ENCODE measurements at places on chromosomes 1 and 21.

DNA sequence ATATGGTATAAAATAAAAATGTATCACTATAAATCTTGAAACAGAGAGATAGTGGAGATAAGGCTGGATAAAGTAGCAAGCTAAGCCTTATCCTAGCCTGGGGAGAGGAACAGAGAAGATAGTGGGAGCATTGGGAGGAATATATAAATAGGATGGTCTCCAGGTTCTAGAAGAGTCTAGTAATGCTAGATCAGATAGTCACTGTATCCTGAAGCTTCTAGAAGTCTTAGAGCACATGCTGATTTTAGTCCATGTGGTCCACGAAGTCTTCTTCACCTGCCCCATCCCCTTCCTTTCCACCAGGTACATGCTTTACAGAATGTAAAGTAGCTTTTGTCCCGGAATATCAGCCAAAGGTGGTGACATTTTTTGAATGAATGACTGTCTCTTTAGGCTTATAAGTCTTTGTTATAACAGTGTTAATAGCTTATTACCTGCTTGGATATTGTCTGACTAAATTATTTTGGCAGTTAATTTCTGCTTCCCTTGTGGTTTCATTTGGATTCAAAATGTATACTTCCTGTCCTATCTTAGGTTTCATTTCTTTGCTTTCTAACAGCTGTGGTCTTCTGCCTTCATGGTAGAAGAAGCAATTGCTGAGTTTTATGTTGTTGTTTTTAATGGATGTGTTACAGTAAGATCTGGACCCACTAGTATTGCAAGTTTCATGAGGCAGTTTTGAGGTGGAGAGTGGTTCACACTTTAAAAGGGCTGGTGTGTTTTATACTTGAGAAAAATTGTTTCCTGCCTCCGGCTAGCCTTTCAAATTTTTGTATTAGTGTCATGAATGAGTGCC lies 5.9 kb downstream of the SMG7 start:
- no peak for DNase-seq

- DNase-seq = no peak
These were observed 52.8 kb upstream of the GOLT1A start for GRCh38 chr1:204266504-204267034.

GRCh38 chr1:33429856-33430691 lies 821 bp downstream of the PHC2 start:
- DNase-seq = no peak

DNA sequence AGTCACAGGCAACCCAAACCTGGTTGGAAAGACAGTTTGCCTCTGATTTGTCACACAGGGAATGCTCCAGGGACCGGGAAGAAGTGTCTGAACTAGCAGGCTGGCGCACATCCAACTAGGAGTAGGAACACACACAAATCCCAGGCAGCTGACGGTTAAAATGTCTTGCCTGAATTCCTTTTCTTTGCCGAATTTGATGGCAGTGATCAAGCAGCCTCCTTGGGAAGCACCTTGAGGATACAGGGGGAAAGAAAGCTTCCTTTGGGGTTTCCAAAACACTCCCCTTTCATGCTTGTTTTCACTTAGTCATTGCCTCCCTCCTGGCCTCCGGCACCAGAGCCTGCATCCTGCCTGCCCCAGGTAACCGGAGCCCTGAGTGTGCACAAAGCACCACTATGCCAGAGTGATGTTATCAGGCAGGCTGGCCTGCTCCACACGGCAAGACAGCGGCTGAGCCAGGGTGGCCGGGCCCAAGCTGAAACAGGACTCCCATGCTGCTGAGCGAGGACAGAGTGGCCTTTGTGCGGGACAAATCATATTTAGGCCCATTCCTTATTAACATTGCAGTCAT lies 193.8 kb downstream of the LMX1A start:
- no peak for DNase-seq

GRCh38 chr21:42291003-42291750 lies 24.0 kb downstream of the TFF3 start:
- DNase-seq = no peak

GRCh38 chr1:178871551-178872320 lies 859 bp upstream of the ANGPTL1 start:
- no peak for DNase-seq

GRCh38 chr1:26354972-26355371 lies 1.0 kb upstream of the CRYBG2 start:
- DNase-seq = no peak

DNA sequence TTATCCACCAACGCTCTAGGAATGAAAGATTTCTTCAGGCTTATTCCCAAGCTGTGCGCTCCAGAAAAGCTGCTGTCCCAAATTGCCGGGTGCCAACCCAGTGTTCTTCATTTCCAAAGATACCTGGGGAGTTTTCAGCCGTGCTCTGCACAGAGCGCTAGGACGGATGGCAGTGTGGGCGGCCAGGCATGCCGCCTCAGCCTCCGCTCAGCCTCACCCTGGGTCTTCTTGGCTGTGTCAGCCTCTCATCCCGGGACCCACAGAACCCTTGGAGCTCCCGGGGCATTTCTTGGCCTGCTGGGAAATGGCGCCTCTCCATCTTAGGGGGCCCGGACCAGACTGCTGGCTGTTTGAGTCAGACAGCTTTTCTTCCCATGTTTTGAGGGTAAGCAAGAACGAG lies 116.9 kb upstream of the SLC25A33 start:
- no peak for DNase-seq

- no peak for DNase-seq
These were observed 273.7 kb downstream of the NFIA start for GRCh38 chr1:61356016-61356415.

DNA sequence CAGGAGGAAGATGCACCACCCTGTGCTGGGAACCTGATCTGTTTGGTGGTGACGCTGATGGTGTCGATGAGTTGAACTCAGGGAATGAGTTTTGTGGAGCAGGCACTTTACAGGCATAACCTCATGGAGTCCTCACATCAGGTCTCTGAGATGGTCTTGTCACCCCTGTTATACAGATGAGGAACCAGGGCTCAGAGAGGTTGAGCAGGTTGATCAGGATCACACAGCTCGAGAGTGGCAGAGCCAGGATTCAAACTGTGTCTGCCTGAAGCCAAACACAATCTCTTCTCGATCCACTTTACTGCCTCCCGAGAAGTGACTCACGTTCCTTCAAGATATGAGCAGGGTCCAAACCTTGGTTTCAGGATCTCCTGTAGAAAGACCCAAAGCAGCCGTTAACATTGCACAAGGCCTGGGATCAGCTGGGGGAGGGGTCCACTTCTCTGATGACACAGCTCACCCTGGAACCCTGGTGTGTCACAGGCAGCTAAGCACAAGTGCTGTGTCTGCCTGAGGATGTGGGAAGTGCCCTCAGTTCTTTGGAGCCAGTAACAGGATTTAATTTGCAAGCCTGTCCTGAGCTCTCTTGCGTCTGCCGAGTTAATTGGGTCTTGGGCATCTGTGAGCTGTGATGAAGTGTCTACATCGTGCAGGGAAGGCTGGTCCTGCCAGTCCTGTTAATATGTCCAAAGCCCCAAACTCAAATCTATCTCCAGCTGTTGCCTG lies 65.4 kb upstream of the STUM start:
- no peak for DNase-seq

GRCh38 chr1:101843160-101843559 lies 153.6 kb downstream of the OLFM3 start:
- DNase-seq = no peak

GRCh38 chr1:201653883-201654282 lies 115.0 kb downstream of the NAV1 start:
- DNase-seq = no peak

GRCh38 chr21:44459712-44460440 lies 4.6 kb downstream of the LRRC3 start:
- DNase-seq = no peak

DNA sequence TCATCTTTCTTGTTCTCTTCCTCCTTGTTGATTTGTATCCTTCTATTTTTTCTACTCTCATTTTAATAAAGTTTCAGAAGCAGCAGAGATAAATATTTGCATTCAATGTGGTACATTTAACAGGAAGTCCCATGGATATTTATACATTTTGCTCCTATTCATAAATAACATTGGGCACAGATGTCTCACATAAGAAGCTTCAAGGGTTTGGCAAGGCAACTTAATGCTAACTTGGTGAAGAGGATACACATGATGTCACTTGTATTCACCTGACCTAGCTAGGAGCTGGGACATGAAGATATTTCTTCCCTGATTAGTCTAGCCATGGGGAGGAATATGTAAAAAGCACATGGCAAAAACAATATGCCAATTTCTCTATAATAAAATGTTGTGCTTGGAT lies 65.1 kb upstream of the DUSP10 start:
- no peak for DNase-seq

DNA sequence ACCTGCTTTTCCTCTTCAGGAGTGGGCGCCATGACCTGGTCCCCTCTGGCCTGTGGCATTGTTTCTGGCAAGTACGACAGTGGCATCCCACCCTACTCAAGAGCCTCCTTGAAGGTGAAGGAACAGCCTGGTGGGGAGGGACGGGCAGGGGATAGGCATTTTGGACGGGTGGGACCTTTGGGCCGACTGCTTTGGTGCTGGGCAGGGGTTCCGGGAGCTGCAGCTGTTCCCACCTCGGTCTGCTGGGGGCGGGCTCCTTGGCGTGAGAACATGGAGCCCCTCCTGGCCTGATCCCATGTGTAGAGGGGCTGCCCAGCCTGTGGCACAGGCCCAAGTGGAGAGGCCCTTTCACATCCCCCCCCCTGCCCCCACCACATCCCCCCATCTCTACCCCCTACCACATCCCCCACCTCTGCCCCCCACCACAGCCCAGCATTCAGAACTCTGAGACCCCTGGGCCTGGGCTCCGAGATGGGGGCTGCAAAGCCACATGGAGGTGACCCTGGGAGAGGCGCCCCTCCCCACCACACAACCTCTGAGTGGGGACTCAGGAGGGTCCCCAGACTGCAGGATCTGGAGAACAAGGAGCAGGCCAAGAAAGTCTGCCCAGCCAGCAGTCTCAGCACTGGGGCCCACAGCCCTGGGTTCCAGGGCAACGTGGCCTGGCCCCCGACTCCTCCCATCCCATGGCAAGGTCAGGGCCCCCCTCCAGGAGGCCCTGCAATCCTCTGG lies 50.0 kb downstream of the KCNAB2 start:
- DNase-seq = no peak

- DNase-seq = no peak
These were observed 28.2 kb downstream of the GPBP1L1 start for GRCh38 chr1:45658171-45658570.

- no peak for DNase-seq
These were observed 9.6 kb downstream of the TENT5C start for GRCh38 chr1:117615474-117615873.

- no peak for DNase-seq
These were observed 18.3 kb upstream of the NGF start for GRCh38 chr1:115356356-115356755.

DNA sequence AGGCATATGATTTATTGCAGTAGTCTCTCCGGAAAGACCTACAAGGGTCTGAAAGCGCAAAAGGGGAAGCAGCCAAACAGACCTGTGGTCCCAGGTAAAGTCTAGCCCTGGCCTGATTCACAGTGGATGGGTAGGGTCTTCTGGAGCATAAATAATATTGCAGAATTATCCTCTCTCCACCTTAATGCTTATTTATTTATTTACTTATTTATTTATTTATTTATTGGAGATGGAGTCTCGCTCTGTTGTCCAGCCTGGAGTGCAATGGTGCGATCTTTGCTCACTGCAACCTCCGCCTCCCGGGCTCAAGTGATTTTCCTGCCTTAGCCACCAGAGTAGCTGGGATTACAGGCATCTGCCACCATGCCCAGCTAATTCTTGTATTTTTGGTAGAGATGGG lies 11.8 kb upstream of the KLHDC8A start:
- DNase-seq = no peak

- peak; percentile 81 for DNase-seq
These were observed at the start of gene TSTD1 for GRCh38 chr1:161038523-161039153. TSTD1 (minus strand) TSS chr1:161038964; CDS start chr1:161038889, 75 bp downstream.

DNA sequence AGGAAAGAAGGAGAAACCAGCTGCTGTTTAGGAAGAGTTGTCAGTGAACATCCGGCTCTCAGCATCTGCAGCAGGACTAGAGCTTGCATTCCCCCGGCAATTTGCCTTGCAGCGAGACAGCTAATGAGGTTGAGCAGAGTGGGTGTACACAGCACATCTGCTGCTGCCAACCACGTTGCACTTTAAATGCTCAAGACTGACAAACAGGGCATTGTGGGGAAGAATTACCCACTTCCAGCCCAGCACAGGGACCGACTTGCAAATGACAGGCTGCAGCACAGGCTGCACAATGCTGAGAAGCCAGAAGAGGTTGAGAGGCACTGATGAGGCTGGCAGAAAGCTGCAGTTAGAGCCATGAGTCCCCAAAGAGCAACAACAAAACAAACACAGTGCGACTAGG lies 47.5 kb upstream of the PLA2G2C start:
- DNase-seq = no peak

DNA sequence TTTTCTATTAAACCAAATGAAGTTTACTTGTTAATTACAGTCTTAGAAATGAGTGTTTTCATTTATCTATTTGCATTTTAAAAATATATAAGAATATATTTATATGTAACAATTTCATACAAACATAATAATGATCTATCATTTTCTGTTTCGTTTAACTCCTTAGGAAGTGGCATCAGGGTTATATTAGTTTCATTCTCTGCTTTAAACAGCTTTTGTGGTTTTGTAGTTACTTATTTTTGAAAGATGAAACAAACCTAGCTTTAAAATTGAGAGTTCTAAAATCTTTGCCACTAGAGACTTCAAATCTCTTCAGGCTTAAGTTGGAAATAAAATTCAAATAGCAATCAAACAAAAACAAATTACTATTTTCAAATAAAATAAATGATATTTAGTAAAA lies 2110.6 kb downstream of the MRPL39 start:
- no peak for DNase-seq

DNA sequence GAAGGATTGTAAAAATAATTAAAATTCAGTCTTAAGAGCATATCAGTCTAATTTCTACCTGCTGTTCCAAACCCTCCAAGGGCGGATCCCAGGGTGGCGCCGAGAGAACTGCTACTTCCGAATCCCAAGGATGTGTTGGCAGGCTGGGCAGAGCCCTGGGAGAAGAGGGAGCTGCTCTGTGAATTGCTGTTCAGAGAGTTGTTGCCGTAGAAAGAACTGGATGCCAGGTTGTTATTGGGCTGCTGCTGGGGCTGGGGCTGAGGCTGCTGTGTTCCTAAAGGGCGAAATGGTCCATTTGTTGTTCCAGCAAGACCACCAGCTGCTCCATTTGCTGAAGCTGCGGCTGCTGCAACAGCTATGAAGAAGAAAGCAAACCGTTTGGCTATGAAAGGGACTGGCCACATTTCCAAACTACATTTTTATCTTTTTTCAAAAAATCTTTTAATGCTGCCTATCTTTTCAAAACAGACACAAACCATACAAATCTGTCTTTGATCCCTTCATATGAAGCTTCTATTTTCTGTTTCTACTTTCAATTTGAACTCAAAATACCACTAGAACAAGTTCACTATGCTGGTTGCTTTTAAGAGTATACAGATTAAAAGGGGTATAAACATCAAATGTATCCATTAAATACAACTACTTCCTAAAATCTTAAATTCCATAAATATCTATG lies 57.5 kb upstream of the SDC3 start:
- no peak for DNase-seq
